ENCODE measurements at places on chromosomes 7 and 10.

GRCh38 chr7:128323040-128323439 is 20.7 kb downstream of the RBM28 start:
- DNase-seq: no peak

GRCh38 chr10:34690383-34691049 is 124.6 kb downstream of the PARD3 start:
- DNase-seq: no peak

- no peak for DNase-seq
These were observed 68.3 kb downstream of the NAMPT start for GRCh38 chr7:106216517-106216922.

- DNase-seq: no peak
These were observed 18.3 kb downstream of the FZD9 start for GRCh38 chr7:73451780-73452398.

Data from T-helper 1 cell (primary cell).